ENCODE measurements at places on chromosomes 6 and 20.

DNA sequence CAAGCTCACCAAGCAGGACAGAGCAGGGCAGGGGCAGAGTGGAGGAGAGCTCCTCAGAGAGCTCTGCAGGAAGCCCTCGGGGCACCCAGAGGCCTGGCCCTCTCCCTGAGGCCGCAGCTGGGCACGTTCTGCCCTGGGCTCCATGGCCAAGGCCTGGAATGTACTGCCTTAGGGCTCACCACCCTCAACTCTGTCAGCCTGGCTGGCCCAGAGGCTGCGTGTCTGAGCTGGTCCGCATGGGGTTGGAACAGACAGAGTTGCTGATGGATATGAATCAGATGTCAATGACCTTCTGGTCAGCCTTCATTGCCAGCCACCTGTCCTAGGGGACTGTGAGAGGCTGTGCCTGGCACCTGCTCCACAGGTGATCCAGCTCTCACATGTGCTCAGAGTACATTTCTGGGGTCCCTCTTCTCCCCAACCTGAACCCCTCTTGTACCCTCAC, 33.2 kb upstream of the PCMTD2 start:
- DNase-seq, result no peak

DNA sequence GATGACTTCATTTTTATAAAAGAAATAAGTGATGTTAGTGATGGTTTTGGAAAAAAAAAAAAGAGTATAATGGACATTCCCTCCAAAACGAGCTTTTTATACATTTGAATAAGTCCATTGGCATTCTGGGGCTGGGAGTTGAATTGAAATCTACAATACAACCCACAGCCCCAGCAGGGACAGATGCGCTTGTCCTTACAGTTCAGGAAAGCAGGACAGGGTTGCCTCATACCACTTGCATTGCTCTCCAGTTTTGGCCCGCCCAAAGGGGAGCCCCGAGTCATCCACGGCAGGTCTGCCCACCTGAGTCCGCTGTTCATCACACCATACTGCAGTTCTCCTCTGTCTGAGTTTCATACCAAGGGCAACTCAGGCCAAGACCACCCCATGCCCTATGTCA, 46.2 kb downstream of the VAPB start:
- no peak for DNase-seq

DNA sequence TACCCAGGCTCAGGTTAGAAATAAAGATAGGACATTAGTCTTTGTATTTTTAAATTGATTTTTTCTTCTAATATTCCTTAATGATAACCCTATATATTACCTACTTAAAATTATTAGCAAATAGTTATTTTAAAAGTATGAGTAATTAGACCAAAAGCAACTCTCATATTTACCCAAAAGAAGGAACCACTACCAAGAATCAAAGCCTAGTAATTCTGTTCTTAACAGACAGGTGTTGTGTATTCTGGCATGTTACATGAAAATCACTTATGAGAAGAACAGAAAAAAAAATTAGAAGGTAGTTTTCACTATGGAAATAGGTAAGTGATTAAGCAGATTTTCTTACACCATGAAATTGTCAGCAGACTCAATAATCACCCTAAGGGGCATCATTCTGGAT, 105.1 kb downstream of the ATG5 start:
- DNase-seq, result no peak

- DNase-seq, result no peak
Observed at GRCh38 chr20:57205606-57206219, 60.7 kb downstream of the BMP7 start.

GRCh38 chr6:165245287-165245686, 64.1 kb downstream of the C6orf118 start:
- no peak for DNase-seq

DNA sequence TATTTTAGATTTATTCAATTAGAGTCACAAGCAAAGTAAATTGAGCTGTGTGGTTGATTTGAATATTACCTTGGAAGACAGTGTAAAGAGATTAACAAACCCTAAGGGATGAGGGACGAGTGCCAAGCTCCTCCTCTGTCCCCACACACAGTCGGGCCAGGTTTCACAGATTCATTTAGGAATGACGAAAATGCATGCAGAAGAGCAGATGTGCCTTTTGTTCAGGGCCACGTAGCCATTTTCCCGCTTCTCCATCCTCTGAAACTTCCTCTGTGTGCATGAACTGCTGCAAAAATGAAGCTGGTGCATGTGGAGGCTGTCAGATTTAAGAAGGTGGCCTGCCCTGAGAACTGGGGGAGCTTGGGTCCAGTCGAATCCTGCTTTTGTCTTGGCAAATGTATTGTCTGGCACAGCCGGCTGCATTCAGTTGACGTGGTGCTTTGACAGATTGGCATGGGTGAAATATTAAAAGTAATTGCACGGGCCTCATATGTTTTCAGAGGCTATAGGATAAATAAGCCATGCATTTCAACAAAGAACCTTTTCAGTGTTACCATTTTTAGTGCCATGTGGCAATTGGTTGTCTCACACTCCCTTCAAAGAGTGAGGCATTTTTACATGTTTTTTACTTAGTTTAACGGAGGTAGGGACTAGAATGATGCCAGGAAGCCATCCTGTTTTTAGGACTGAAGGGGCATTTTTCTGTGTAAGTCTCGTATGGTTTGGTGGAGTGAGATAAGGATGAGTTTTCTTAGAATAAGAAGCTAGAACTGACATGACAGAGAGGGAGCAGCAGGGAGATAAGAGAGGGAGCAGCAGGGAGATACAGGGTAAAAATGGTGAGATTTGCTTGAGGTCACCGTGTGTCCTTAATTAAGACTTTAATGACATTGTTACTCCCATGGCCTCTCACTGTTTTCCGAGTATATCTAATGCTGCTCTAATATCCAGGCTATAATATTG, 361.1 kb downstream of the NRN1 start:
- no peak for DNase-seq

DNA sequence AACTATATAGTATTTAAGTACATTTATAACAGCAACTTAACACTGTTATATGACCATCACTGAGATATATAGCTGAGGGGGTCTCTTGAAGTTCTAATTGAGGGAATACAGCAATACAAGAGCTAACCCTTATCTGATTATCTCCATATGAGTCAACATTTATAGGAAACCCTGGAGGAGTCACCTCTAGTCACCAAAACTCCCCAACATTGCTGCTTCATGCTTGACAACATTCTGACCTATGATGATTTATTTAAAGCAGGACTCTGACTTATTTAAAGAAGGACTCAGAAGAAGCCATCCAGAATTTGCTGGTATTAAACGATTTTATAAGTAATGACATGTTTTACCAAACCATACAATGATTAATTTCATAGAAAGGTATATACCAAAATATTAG, 182.6 kb upstream of the NOX3 start:
- no peak for DNase-seq
